NCI-H1092 treated with DMSO at 0.1 percent for 48 hours (cell line): ENCODE measurements at places on chromosomes 13 and 19.

GRCh38 chr13:30126903-30127428, 180.4 kb downstream of the KATNAL1 start:
- no peak for DNase-seq

- DNase-seq, result no peak
Measured at GRCh38 chr19:20318616-20319015, 151.6 kb downstream of the ZNF486 start.

DNA sequence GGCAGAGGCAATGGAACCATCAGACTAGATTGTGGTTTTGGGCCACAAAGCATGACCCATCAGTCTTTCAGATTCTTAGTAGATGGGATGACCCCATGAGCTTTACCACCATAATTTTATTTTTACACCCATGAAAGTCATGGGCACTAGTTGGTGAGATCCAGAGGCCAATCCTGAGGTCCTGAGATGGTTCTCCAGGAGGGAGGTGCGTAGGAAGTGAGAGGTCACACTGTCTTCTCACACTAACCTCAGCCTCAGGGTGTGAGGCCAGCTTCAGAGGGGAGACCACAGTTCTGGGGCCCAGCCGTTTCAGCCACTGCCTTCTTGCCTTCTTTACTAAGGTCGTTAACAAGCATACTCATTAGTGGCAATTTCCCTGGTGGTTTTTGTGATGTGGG, 106.4 kb downstream of the AKAP11 start:
- no peak for DNase-seq

DNA sequence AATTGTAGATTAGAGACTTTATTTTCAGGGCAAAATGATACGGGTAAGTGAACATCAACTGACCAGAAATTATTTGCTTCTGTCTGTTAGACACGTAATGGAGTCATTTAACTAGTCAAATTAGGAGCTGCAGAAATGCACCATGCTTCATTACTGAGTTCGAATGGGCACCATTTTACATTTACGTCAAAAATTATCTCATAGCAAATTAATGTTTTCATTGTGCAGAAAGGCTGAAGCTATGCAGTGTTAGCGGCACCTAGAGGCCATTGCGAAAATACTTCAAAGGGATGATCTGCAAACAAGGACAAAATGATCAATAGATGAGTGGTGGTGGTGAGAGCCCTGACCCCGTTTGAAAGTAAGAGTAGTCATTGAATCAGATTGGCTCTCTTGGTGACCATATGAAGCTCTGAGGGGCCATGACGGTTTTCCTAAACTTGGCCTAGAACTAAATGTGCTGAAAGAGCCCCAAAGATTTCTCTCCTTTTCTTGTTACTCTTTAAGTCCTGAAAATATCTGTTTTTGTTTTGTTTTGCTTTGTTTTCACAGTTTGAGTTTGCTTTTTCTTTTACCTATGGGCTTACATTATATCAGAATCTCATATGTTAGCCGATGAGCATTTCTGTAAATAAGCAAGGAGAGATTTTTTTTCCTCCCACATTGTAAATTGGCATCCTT, 277.9 kb downstream of the ZNF536 start:
- peak; percentile 30 for DNase-seq

DNA sequence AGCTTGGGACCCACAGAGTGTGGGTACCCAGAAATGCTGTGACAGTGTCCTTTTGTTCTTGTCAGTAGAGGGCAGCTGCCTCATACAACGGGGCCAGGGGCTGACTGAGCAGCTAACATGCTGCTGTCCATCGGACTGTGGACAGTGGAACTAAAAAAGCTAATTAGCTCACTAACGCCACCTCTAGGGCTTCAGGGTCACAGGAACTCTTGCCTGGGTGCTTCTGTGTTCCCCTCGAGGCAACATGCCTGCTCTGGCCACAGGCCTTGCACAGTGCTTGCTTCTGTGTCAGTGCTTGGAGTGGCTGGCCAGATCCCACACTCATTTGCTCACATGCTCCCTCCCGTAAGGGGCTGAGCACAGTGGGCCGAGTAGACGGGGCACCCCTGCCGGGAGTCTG, 377.0 kb downstream of the OLFM4 start:
- no peak for DNase-seq

DNA sequence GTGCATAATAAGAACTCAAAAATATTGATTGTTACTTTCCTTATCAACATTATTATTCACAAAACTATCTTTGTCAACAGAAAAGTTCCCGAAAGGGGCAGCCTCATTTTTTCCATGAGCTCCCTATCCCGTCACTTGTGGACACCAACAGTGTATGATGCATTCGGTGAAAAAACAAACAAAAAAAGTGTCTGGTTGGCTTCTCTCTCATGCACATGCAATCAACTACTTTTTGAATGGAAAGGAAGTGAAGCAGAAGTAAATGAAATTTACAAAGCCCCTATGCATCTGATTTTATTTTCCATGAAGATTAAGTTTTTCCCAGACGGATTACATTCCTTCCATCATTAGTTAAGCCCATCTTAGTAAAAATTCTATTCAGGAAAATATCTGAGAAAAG, 526.9 kb downstream of the RFC3 start:
- no peak for DNase-seq

DNA sequence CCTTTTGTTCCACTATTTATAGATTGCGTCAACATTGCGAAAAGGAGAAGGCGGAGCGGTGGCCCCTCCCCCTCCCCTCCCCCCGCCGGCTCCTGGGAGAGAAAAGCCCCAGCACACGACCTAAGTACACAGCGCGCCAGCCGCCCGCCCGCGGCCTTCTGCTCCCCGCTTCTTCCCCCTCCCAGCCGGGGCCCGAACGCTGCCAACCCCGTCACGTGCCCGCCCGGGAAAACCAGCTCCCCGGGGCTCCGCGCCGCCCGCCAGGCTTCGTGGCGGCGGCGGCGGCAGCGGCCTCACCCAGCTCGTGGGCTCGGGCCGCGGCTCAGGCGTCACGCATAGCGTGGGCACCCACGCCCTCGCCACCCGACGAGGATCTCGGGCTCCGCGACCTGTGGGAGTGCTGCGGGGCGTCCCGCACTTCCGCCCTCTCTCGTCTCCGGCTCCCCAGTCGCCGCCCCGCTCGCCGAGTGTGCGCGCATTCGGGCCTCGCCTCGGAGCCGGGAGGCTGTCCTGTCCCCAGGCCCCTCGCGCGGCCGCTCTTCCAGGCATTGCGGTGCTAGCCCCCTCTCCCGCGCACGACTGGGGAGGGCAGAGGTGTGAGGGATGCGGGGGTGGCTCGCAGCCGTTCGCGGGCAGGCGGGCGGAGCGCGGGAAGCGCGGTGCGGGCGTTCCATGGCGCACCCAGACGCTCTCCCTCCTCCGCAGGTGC, 110.5 kb downstream of the KCNRG start:
- DNase-seq, result peak; percentile 89

DNA sequence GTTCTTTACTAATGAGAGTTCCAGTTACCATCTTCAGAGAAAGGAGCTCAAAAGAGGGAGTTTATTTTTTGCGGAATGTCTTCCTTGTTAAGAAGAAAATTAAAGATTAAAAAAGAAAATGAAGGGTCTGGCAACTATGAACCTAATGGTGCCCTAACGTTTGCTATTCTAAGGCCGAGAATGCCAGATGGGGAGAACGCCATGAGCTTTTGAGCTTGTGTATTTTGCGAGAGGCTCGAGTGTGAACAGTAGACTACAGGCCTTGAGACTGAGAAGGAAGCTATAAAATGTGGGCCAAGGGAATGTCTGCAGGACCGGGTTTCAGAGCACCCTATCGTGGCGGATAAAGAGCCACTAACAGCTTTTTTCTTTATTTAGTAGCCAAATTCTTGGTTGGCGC, 6.7 kb downstream of the FGF14 start:
- DNase-seq, result no peak

- no peak for DNase-seq
Measured at GRCh38 chr19:49333811-49334288, 1.4 kb upstream of the CD37 start.

DNA sequence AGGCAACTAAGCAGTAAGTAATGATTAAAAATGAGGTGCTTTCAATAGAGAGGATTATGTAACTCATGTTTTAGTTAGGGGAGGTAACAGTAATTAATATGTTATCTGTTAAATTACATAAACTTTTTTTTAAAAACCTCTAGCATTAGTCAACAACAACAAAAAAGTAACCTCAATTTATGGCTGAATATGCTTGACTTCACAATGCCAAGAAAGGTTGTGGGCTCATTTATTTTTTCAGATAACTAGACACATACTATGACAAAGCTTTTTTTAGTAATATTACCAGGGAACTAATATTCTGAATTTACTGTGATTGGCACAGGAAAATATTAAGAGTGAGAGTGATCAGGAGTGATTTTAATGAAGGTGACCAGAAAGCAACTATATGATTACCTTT, 54.9 kb downstream of the KCNRG start:
- DNase-seq, result no peak

DNA sequence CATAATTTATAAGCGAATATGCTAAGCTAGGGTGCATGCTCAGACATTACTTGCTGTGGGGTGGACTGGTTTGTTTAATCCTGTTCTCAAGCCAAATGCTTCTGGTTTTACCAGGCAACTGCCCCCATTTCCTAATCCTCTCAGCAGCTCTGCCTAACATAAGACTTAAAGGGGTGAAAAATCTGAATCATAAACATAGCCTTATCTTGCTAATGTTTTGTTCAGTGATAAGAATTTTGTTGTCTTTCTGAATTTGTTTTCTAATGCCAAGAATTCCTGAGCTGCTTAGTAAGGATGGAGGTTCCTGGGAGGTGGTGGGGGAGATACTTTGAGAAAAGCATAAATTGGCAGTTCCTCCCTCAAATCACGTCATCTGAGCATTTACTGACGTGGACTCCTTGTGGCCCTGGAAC, 42.7 kb downstream of the ING1 start:
- no peak for DNase-seq

DNA sequence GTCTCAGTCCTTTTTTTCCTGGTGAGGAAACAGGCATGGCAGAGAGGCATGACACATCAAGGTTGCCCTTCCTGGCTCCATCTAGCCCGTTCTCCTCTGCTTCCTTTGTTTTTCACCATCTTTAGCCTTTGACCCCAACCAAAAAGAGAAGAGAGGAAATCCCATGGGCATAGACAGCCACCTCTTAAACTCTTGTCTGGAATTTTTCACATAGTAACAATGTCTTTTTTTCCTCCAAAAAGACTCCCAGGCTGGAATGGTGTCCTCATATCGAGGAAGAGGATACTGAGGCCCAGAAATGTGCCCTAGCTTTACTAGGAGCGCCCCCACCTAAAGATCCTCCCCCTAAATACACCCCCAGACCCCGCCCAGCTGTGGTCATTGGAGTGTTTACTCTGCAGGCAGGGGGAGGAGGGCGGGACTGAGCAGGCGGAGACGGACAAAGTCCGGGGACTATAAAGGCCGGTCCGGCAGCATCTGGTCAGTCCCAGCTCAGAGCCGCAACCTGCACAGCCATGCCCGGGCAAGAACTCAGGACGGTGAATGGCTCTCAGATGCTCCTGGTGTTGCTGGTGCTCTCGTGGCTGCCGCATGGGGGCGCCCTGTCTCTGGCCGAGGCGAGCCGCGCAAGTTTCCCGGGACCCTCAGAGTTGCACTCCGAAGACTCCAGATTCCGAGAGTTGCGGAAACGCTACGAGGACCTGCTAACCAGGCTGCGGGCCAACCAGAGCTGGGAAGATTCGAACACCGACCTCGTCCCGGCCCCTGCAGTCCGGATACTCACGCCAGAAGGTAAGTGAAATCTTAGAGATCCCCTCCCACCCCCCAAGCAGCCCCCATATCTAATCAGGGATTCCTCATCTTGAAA, at the start of gene GDF15:
Gene GDF15, plus strand, starts transcription at position 484 of the 868 bp plus-strand sequence. Its CDS starts 32 bp downstream, at position 516.
- no peak for DNase-seq

DNA sequence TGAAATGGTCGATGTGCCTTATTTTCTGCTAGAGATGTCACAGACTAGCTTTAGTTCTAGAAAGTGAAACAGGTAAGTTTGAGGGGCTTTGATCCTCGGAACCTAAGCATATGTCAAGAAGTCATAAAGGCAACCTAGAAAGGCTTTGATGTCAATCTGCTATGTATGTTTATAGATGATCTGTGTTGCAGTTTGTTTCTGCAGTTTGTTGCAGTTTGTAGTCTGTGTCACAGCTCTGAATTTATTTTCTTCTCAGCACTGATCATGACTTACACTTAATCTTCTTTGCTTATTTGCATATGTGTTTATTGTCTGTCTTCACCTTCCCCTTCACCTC, 5.9 kb downstream of the LSM14A start:
- no peak for DNase-seq

DNA sequence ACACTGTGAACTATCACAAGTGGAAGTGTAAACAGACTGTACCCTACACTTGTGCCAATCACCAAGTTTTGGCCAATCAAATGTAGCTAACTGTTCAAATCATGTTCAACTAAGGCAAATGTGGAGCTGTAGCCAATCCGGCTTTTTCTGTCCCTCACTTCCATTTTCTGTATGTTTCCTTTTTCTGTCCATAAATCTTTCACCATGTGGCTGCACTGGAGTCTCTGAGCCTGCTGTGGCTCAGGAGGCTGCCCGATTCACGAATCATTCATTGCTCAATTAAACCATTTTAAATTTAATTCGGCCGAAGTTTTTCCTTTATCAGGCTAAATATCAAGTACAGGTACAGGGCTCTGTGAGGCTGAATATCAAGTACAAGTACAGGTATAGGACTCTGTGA, 216.5 kb downstream of the RFC3 start:
- no peak for DNase-seq

- DNase-seq, result no peak
Measured at GRCh38 chr13:92452840-92453239, 773.8 kb upstream of the GPC6 start.

DNA sequence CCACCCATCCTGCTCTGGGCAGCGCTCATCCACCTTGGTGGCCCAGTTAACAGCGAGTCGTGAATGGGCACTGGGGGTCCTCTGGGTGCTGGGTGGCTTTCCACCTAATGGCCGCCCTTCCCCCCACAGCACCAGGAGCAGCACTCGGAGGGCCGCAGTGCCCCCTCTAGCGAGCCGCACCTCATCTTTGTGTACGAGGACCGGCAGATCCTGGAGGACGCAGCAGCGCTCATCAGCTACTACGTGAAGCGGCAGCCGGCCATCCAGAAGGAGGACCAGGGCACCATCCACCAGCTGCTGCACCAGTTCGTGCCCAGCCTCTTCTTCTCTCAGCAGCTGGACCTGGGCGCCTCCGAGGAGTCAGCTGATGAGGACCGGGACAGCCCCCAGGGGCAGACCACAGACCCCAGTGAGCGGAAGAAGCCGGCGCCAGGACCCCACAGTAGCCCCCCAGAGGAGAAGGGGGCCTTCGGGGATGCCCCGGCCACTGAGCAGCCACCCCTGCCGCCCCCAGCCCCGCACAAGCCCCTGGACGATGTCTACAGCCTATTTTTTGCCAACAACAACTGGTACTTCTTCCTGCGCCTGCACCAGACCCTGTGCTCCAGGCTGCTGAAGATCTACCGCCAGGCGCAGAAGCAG, 19.3 kb upstream of the F2RL3 start:
- DNase-seq, result no peak

DNA sequence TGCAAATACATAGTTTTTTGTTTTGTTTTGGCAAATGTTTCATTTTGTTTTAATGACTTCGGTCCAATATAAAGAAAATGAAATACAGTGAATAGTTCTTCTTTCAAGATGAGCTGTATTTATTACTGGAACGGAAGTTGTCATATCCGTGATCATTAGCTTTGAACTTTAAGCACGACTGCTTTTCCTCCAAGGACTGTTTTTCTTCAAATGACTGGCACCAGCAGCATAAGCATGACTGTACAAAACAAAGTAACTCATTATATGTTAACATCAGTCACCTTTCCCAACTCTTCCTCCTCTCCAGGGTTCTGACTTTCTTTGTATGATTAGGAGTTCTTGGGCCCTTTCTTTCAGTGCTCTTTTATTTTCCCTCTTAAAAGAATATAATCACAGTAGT, 20.5 kb downstream of the EDNRB start:
- DNase-seq, result no peak

- no peak for DNase-seq
Measured at GRCh38 chr13:94154367-94154766, 325.1 kb downstream of the DCT start.

- no peak for DNase-seq
Measured at GRCh38 chr13:97474349-97474980, 40.5 kb downstream of the RAP2A start.
